ENCODE measurements at places on chromosomes 7 and 10. TPM values are rescaled to one million over a fixed set of nuclear protein-coding genes. Genes with fewer than 3 reads are reported as not detected.

GRCh38 chr7:130008941-130009847 is 42.0 kb downstream of the ZC3HC1 start:
- no peak for DNase-seq

Gene LIPM
- polyA plus RNA-seq: not detected

DNA sequence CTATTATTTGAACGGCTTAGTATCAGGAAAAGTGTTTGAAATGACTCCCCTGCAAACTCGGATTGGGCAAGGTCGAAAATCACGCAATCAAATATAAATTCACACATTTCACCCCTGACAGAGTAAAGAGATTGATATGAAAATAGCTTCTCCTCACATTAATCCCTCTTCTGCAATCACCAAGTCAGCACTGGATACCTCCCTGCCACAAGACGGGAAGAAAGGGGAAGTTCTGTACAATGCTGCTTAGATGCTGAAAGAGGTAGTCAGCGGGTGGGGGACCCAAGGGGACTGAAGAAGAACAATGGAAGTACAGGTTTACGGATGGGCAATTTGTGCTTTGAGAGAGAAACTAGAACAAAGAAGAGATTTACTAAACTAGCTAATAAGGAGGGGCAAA is 72.0 kb upstream of the ANK3 start:
- no peak for DNase-seq

GRCh38 chr7:71695186-71695585 is 563.2 kb downstream of the GALNT17 start:
- no peak for DNase-seq
